Islet precursor cell (in vitro differentiated cells): ENCODE measurements at places on chromosomes 5 and 9.

DNA sequence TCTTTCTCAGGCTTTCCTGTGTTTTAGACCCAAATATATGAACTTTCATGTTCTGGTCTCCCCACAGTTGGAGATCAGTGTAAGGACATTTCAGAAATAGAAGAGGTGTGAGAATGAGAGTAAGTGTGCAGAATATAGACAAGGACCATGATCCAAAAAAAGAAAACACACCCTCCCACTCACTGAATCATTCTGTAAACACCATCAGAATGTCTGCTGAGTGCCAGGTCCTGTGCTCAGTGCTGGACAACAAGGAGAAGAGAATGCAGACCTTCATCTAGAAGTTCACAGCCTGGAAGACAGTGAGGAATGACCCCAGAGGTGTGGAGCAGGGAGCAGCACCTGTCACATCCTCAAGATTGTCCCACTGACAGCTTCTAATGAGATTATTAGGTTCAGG, 19.1 kb upstream of the SH3RF2 start:
- no peak for DNase-seq

DNA sequence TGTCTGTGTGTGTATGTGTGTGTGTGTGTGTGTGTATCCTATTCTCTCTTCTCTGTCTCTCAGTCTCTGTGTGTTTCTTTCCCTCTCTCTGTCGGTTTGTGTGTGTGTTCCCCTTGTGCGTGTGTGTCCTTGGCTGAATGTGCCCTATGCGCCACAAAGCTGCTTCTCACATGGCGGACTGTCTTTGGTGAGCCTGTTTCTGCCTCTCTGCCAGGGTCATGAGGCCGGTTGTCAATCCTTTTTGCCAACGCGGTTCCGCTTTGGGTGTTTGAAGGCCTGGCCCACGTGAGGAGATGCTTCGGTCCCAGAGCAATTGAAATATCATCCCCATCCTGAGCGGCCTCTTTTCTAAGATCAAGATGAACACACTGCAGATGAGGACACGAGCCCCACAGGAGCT, 476.0 kb downstream of the SPATA31A7 start:
- DNase-seq, result peak; percentile 10

- no peak for DNase-seq
Observed at GRCh38 chr5:11607944-11608483, 296.2 kb downstream of the CTNND2 start.

DNA sequence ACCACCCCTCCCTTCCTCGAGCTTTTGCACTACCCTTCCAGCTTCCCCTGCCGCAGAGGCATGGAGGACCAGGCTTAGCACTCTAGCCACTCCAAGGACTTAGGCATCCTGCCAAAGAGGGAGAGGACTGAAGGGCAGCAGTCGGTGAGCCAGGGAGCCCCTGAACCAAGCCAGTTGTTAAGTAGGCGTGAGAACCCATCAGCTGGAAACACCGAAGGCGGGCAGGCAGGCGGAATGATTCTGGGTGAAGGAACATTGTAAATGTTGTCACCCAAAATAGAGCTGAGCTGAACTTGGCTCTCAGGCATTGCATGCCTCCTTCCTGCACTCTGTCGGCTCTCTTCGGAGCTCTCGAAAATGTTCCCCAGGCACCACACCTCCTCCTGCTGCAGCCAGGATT, 42.8 kb downstream of the NRG2 start:
- no peak for DNase-seq
